Hindlimb muscle (tissue), 1 donor: ENCODE measurements at places on chromosomes 16 and 17. TPM values are rescaled to one million over a fixed set of nuclear protein-coding genes. Genes with fewer than 3 reads are reported as not detected.

The CLEC18B gene
- 3.9 TPM for polyA plus RNA-seq

The AMZ2 gene
- polyA plus RNA-seq = 65.3 TPM

The NETO2 gene
- 16.7 TPM for polyA plus RNA-seq

The NPIPA3 gene
- 10.8 TPM for polyA plus RNA-seq

The MRPL27 gene
- 52.5 TPM for polyA plus RNA-seq

The PYY gene
- polyA plus RNA-seq = not detected

The ELMO3 gene
- polyA plus RNA-seq = 1.1 TPM

The EFNB3 gene
- polyA plus RNA-seq = 5.4 TPM

The KRTAP4-6 gene
- polyA plus RNA-seq = not detected

The ABCC6 gene
- 2.1 TPM for polyA plus RNA-seq

The SHCBP1 gene
- 8.9 TPM for polyA plus RNA-seq

The ARHGAP23 gene
- 47.9 TPM for polyA plus RNA-seq

The TP53TG3F gene
- not detected for polyA plus RNA-seq

The LGALS9C gene
- polyA plus RNA-seq = not detected

The ADAP2 gene
- polyA plus RNA-seq = 10.1 TPM
